ENCODE measurements at places on chromosomes 6 and 20.

DNA sequence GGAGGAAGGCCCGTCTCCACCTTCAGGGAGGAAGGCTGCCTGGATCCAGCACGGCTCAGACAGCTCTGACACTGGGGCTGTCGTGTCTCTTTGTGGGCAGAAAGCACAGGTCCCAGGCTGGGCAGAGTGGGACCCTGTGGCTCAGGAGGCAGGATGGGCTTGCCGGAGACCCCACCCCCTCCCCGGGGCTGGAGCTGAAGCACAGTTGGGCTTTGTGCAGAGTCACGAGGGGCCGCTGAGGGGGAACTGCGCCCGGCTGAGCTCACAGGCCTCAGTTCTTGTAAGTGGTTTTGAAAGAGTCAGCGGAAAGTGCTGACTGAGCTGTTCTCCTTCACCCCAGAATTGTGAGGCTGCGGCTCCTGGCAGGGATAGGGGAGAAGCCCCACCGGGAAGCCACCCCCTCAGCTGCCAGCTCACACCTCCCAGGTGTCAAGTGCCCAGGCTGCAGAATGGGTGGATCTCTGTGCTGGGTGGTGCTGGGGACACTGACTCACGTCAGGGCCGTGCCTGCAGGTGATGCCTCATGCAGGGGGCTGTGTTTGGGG is 145.5 kb upstream of the RNF24 start:
- no peak for DNase-seq

GRCh38 chr20:34824452-34824805 is 1.0 kb downstream of the NCOA6 start:
- peak; percentile 83 for DNase-seq

DNA sequence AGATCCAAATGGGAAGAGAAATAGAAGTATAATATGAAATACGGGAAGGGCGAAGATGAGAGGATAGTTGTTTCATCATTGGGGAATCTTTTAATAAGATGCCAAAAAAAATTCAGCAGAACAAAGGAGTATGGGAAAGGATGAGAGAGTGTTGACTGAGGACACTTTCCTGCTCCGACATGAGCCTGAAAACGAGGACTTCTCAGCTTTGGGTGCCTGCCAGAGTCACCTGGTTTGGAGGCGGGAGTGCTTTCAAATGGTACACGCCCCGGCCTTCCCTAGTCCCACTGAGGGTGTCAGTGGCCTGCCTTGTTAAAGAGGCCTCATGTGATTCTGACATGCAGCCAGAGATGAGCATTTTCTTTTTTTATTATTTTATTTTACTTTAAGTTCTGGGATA is 250.9 kb downstream of the ANKRD60 start:
- no peak for DNase-seq

DNA sequence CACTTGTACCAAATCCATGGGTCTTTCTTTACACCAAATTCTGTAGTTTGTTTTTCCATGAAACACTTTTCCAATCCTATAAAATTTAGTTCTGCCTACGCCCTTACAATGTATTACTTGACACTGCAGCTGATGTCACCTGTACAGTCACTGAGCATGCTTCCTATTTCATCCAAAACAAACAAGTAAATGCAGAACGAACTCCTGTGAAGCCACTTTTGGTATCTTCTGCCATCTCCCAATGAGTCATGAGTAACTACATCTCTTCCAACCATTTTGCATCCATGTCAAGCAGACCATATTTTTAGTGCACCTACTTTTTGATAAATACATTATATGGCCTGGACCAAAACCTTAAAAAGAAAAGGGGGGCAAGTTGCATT is 42.4 kb downstream of the HDDC2 start:
- DNase-seq: no peak

DNA sequence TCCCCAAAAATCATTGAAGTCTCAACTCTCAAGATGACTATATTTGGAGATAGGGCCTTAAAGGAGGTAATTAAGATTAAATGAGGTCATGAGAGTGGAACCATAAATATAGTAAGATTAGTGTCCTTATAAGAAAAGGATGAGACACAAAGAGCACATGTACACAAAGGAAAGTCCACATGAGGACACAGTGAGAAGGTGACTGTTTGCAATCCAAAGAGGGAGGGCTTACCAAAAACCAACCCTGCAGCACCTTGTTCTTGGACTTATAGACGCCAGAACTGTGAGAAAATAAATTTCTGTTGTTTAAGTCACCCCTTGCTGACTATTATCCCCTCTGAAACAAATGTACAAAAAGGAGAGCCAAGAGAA is 150.4 kb upstream of the SMLR1 start:
- no peak for DNase-seq

GRCh38 chr20:17848249-17849048 is 120.1 kb downstream of the SNX5 start:
- no peak for DNase-seq

DNA sequence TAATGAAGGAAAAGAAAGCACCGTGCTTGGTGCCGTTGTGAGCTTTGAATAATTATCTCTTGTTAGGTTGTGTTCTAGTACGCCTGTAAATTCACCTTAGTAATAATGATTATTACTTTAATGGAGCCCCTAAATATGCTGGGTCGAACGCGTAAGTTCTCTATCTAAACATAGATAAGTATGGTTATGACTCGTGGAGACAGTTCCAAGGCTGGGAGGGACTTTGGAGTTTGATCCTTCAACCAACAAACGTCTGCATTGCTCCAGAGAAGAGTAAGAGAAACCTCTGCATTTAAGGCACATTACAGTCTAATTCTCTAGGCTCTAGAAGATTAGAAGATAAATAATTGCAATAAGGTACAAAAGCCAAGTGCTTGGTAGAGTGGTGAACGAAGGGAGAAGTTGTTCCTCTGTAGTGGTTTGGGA is 514 bp downstream of the ACOT13 start:
- DNase-seq: no peak

DNA sequence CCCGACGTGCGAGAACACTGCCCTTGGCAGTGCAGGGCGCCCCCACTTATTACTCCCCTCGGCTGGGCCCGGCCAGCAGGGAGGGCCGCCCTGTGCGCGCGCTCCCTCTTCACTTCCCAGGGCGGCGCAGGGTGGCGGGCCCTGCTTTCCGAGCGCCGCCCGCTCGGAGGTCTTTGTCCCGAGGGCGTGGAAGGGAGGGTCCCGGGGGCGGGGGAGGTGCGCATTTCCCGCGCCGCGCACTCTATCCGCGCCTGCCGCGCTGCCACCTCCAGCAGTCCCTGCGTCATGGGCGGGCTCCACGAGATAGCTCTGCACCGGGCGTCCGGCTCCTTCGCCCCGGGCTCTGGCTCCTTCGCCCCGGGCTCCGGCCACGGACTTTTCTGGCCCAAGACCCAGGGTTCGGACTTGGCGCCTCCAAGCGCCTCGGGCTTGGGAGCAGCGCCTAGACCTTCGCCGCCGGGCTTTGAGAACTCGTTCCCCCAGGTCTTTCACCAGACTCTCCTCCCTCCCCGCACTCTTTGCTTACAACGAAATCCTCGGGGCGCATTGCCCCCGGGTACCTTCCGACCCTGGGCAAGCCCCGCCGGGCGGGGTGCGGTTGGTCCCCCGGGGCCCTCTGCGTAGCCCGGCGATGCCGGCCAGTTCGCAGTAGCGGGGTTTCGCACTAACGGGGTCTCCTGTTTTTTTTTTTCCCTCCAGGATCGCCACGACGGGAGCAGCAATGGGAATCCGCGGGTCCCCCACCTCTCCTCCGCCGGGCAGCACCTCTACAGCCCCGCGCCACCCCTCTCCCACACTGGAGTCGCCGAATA is 1.6 kb downstream of the TFAP2C start:
- no peak for DNase-seq

GRCh38 chr6:150004101-150004782 is 21.1 kb downstream of the RAET1L start:
- DNase-seq: no peak

- no peak for DNase-seq
These were observed 123.9 kb upstream of the NXT1 start for GRCh38 chr20:23226612-23227265.

DNA sequence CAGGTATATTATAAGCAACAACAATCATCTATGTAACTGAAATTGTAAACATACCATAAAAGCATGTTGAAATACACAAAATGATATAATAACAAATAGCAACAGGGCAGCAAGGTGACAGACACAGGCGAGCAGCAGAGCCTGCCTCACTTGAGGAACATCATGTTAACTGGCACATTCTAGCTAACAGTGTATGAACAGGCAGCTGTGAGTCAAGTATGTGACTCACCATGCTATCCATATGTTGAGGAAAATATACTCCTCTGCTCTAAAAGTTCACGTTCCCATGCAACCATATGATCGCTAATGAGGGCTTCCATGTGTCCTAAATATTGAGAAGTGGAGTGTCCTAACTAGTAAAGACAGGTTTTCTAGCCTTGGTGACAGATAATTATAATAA is 18.4 kb downstream of the SERAC1 start:
- no peak for DNase-seq

DNA sequence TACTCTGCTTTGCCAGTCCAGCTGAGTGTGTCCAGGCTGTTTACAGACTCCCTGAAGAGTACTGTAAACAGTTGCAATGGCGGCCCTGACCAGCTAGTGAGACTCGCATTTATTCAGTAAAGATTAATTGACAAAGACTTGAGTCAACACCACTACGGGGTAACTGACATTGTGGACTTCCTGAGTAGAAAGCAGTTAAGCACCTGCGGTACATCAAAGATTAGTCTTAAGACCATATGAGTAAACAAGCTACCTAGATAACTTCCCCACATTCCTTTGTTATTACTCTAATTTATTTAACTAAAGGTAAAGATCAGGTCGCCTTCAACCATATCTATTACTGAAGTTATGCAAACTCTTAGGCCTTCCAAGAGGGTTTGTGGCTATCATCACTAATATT is 12.6 kb downstream of the VPS52 start:
- no peak for DNase-seq

DNA sequence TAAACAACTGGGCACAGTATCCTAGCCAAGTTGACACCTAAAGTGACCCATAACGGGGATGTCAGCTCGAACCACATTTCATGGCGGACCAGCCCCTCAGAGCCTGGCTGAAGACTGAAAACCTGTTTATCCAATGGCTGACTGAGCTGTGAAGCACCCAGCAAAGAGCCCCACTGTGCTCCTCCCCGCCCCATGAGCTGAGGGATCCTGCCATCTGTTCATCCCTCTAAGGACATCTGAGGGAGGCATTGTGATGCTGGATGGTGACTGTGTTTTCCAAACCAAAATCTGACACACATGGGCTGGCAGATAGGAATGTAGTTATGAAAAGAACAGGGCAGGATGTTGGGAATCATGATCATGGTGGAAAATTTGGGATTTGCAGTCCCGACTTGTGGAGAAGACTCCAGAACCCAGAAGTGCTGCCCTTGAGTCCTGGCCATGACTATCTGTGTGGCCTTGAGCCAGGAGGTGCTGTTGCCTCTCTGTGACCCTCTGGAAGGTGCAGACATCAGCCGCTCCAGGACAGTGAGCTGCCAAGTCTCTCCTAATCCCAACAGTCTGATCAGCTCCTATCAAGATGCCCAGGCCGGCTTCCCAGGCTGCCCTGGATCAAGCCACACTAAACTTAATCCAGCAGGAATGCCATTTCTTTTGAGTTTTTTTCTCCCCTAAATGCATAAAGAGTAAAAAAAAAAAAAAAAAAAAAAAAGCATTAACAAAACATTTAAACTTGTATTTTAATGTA is 5.7 kb downstream of the EDN3 start:
- DNase-seq: no peak
